CD14-positive monocyte (primary cell): ENCODE measurements at places on chromosomes 4 and X.

DNA sequence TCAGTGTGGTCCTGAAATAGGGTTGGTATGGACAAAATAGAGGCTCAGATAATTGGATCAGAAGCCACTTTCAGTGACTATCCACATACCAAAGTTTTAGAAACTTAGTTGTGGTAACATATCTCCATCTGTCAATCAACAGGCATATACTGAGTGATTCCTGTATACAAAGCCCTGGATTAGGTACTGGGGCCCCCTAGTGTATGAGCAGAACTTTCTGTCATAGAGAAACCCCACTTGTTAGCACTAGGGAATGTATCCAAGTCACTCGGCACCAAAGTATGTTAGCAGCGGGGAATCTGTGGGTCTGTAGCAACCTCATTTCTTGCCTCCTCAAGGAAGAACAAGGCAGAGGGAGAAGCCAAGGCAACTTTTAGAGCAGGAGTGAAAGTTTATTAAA lies 50.7 kb downstream of the MAP7D3 start:
- DNase-seq: no peak

- DNase-seq: no peak
Measured at GRCh38 chr4:26806331-26806730, 54.3 kb upstream of the STIM2 start.

GRCh38 chr4:113256946-113257345 lies 207.5 kb downstream of the ANK2 start:
- no peak for DNase-seq

DNA sequence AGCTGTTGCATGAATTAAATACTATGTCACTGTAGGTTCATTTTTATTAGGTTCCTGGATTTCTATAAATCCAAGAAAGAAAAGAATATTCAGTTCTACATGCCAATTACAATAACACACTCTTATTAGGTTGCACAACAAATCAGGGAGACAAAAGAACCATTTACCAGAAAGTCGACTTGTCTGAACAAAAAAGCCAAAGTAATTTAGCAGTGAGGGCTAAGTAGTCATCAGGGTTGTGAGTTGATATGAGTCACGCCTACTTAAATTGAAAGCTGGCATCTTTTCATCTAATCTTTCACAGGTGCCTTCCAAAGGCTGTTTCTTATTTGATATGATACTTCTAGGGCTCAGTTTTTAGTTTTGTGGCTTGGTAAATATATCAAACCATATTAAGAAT lies 25.4 kb upstream of the GNRHR start:
- DNase-seq: no peak

- DNase-seq: no peak
Measured at GRCh38 chrX:106208154-106208553, 40.0 kb downstream of the PWWP3B start.

DNA sequence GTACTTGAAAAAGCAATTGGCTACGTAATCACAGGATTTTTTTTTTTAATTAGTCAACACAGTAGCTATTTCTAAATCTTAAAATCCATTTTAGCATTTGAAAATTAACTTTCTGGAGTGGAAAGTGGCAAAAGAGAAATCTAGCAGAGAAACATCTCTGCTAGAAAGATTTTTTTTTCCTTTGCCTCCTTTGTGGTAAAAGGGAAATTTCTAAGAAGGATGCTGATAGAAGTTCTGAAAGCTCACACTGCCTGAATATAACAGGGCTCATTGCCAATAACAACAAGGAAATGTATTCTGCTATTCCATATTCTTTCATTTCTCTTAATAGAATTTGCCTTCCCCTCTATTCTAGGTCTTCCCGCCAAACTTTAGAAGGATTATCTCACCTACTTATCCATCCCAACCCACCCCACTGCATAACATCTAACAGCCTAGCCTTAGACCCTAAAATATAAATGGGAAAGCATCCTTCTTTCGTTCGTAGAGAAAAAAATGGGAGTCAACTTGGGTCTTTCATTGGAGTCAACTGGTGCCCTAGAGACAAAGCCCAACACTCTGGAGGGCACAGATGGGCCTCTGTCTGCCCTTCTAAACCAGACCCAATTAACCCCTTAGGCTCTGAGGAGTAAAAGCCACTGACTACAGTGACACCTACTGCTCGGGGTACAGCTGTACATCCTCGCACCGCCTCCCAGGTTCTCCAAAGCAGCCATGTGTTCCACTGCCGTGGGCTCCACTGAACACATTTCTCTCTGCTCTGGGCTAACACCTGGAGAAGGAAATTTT lies 103.9 kb downstream of the MAML3 start:
- no peak for DNase-seq
